ENCODE measurements at places on chromosomes 2 and 18.

GRCh38 chr2:152165780-152166179 is 9.8 kb downstream of the STAM2 start:
- DNase-seq, result no peak

DNA sequence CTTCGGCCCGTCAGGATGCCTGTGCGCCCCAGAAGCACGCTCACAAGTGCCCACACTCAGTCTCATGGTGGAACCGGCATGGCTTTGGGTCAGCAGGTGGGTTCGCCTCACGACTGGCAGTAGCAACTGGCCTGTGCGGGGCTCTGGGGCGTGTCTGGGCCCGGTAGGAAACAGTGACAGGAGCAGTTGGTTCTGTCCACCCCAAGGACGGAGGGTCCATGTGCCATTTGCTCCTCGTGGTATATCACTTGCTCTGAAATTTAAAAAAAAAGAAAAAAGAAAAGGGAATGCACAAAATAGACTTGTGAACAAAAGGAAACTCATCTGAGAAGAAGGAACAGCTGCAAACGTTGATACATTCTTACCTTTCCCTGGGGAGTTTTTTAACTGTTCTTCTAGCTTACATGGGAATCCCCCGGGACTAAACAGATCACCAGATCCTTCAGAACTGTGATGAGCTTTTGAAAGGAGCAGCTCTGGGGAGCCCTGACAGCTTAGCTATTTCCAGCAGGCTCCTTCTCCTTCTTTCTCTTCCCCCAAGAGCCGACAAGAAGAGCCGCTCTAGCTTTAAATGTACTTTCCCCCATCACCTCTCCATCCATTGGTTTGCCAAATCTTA is 42.8 kb downstream of the TRAPPC12 start:
- DNase-seq, result no peak

- no peak for DNase-seq
Observed at GRCh38 chr2:173205375-173205774, 129.7 kb downstream of the MAP3K20 start.

GRCh38 chr2:11396021-11396420 is 51.6 kb upstream of the ROCK2 start:
- no peak for DNase-seq

DNA sequence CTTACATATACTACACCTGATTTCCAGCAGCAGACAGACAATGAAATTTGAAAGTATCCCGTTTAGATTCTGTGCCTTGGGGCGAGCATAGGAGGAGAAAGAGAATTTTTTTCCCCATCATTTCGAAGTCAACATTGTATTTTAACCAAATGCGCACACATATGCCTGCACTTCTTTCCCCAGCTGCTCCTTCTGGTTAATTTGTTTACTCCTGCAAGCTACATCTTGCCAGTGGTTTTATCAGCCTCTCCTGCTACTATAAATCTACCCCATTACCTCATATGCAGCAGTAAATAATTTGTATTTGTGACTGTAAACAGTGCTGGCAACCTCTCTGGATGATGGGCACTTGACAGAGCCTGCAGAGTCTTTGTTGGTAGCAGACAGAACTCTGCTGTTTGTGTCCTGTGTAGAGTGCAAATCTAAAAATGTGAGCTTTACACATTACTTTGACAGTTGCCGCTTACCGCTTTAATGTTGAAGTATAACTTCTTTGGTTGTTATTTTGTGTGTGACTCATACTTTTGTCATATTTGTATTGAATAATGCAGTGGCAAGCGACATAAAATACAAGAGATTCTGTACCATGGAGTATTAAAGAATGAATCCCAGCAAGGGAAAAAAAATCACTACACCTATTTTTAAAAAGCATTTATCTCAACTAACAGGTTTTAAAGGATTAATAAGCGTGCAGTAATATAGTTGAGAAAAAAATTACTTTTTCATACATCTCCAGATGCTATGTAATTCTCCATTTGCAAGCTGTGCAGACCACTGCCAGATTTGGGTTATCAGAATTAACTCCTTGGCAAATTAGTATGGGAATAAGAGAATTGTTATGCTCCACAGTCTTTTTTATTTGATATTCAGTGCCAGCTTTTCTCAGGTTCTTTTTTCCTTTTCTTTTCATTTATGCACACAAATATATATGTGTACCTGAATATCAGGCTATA is 536.8 kb downstream of the XIRP2 start:
- no peak for DNase-seq

DNA sequence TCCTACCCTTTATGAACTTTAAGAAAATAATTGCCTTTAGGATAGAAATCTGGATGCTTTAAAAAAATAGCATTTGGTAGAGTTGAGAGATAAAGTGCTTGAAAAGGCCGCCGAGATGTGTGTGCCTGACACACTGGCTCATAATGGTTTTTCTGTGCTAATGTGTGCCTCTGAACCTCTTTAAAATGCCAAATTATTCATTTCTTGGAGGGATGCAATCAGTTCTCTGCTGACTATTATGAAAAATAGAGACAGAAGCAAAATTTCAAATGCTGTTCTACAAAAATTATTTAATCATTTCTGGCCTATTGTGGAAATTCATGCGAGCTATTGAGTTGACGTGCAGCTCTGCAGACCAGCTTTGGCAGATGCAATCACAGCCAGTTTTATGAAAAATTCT is 18.0 kb upstream of the MBP start:
- no peak for DNase-seq

- no peak for DNase-seq
Observed at GRCh38 chr18:68147728-68148127, 567.2 kb downstream of the TMX3 start.

DNA sequence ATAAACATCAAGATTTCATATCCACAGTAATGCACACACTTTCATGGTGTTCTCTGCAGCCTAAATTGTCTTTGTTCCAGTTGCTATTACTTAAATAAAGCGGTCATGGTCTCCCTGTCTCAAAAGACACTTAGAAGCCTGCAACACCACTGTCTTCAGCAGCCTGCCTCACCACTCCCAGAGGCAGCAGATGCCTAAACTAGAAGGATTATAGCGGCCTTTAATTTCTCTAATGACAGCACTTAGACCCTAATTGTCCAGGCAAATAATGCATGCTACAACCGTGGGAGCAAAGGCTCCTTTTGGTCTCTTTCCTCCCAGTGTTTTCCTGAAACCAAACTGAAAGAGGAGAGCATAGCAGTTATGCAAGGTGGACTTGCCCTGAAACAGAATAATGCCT is 248.8 kb upstream of the SLC39A10 start:
- no peak for DNase-seq

DNA sequence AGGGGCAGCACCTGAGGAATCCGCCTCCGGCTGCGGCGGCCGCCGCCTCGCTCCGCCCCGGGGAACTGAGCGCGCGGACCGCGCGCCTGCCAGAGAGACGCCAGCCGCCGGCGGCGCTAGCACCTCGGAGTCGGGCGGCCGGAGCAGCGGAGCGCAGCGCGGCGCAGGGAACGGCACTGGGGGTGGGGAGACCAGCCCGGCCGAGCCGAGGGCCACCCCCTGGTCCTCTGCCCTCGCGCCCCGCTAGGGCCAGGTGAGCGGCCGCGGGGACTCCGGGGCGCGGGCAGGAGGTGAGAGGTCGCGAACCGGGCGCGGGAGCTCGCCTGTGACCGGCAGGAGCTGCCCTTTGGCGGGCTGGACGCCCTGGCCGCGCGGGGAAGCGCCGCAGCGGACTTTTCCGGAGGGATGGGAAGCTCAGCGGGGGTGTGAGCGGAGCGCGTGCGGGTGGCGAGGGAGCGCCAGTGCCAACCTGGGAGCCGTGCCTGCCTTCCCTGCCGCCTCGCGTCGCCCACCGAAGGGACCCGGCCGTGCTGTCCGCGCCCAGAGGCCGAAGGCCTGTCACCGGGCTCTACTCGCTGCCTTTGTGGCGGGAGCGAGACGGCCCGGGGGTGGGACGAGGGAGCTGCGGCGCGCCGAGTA is at the start of gene GREB1L:
GREB1L (plus strand) TSS at position 92 of the 639 bp plus-strand sequence. CDS start 141,287 bp downstream, outside the sequence.
- peak; percentile 93 for DNase-seq

- DNase-seq, result peak; percentile 2
Observed at GRCh38 chr2:12589802-12590320, 126.9 kb upstream of the TRIB2 start.

DNA sequence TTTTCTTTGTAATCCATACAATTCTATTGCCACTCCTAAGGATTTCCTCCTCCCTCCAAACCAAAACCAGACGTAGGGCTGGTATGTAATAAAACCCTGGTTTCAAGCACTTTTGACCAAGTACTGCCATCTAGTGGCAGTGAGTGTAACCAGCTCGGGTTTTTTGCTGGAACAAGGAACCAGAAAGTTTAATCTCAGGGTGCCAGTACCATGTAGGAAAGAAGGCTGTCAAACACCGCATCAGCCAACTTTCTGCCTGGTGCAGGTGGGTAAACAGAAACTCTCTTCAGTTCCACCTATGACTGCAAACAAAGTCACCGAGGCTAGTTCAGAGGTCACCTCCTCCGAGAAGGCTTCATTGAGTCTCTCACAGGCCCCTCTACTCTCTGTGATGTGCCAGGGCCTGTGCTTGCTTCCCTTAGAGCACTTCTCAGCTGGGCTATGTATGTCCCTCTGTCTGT is 10.2 kb upstream of the THNSL2 start:
- peak; percentile 86 for DNase-seq

- DNase-seq, result no peak
Observed at GRCh38 chr2:24365826-24366225, 5.5 kb upstream of the ITSN2 start.

GRCh38 chr2:50395605-50396297 is 636.2 kb downstream of the NRXN1 start:
- no peak for DNase-seq

- DNase-seq, result peak; percentile 45
Observed at GRCh38 chr18:69935319-69936190, 12.1 kb downstream of the CD226 start.

- no peak for DNase-seq
Observed at GRCh38 chr2:25592766-25593292, 80.5 kb downstream of the DTNB start.

- peak; percentile 11 for DNase-seq
Observed at GRCh38 chr2:188506843-188507242, 215.2 kb downstream of the GULP1 start.

DNA sequence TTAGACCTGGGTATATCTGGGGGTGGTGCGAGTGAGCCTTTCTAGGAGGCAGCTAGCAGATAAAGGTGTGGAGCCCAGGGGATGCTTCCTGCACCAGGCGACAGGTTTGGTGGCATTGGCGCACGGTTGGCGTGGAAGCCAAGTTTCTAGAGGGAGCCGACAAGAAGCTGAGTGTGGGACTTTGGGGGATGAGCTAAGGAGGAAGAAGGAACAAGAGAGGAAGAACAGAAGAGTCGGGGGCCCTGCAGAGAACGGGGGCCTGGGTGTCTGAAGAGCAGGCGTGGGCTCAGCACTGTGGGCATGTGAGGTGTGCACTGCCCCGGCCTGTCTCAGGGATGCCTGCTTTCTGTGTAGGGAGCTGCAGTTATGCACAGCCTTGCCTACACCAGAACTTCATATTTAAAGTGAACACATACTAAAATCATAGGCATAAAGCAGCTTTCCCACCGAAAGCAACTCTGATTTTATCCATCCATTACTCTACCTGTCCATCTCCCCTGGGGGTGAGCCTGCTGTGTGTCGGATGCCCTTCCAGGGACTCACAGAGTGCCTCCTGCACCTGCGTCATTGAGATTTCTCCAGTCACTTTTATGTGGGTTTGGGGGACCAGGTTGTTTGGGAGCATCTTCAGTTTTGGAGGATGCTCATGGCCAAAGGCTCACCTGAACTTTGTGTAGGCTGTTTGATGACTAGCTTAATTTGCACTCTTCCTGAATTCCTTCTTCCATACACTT is 149.7 kb downstream of the LDLRAD4 start:
- no peak for DNase-seq

DNA sequence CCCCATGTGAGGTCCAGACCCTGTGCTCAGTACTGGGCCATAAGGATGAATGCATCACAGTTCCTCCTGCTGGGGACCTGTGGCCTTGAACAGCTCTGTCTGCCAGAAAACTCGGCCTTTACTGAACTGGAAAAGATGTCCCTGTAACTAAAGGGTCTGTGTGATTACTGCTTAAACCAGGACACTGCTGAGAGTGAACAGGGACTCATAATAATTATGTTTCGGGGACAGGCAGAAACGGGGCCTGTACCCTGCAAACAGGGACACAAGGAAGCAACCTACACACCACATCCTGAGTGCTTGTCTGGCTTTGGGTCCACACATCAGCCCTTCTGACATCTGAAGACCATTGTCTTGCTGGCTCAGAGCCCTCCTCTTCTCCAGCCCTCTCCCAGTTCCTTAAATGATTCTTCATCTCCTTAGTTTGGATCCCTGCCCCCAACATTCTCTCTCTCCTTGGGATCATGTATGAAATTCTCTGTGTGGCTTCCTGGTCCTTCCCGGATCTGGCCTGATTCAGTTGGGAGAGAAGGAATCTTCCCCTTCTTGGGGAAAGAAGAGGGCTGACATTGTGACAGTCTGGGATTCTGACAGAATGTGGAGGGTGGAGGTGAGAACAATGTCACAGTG is 248.0 kb downstream of the MYCN start:
- DNase-seq, result no peak

GRCh38 chr2:79980816-79981215 is 323.7 kb downstream of the LRRTM1 start:
- no peak for DNase-seq

- DNase-seq, result no peak
Observed at GRCh38 chr2:104447831-104448434, 406.0 kb upstream of the POU3F3 start.

GRCh38 chr2:193276069-193276468 is 1081.3 kb upstream of the TMEFF2 start:
- DNase-seq, result peak; percentile 4

GRCh38 chr2:197113275-197113711 is 186.8 kb upstream of the PGAP1 start:
- DNase-seq, result peak; percentile 27

- no peak for DNase-seq
Observed at GRCh38 chr2:38598991-38599295, 3.8 kb downstream of the HNRNPLL start.

DNA sequence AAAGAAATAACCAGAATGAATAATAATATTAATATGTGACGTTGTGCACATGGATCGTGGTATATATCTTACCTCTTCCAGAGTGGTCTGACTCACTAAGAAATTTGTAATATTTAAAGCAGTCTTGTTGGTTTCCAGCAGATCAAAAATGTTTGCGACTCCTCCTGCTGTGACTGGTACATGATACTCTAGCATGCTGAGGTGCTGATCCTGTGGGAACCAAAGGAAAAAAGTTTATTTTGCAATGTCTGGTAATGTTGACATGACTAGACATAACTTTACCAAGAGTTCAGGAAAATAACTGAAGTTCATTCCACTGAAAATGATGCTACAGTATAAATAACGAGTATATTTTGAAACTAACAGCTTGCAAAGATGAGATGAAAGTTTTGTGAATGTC is 124.5 kb upstream of the BARD1 start:
- DNase-seq, result no peak

DNA sequence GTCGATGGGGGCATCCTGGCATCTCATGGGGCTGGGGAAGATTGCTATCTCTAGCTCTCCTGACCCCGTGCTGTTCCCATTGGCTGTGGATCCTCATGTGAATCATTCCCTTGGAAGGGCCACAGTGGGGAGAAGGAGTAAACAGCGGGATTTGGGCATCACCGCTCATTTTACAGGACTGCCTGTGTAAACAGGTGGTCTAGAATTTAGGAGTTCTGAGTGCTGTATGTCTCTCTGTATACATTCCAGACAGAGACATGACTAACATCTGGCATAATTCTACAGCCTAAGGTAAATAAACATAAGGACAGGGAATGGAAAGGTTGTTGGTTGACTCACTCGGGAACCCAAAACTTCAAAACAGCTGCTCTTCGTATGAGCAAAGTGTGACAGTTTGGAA is 92.7 kb downstream of the COPS8 start:
- no peak for DNase-seq

GRCh38 chr18:13240060-13240725 is 21.6 kb downstream of the LDLRAD4 start:
- no peak for DNase-seq

- no peak for DNase-seq
Observed at GRCh38 chr2:181850936-181851560, 40.5 kb upstream of the ITPRID2 start.

GRCh38 chr18:12420821-12421421 is 13.2 kb downstream of the PRELID3A start:
- peak; percentile 90 for DNase-seq

Data from neural progenitor cell (in vitro differentiated cells).